ENCODE measurements at places on chromosomes 6 and 20.
A peak's percentile ranks its signal among the peaks of the same experiment; 100 is the strongest.

- DNase-seq, result no peak
Measured at GRCh38 chr6:2450546-2450945, 205.1 kb upstream of the GMDS start.

- no peak for DNase-seq
Measured at GRCh38 chr20:61127311-61128039, 124.6 kb upstream of the CDH4 start.

DNA sequence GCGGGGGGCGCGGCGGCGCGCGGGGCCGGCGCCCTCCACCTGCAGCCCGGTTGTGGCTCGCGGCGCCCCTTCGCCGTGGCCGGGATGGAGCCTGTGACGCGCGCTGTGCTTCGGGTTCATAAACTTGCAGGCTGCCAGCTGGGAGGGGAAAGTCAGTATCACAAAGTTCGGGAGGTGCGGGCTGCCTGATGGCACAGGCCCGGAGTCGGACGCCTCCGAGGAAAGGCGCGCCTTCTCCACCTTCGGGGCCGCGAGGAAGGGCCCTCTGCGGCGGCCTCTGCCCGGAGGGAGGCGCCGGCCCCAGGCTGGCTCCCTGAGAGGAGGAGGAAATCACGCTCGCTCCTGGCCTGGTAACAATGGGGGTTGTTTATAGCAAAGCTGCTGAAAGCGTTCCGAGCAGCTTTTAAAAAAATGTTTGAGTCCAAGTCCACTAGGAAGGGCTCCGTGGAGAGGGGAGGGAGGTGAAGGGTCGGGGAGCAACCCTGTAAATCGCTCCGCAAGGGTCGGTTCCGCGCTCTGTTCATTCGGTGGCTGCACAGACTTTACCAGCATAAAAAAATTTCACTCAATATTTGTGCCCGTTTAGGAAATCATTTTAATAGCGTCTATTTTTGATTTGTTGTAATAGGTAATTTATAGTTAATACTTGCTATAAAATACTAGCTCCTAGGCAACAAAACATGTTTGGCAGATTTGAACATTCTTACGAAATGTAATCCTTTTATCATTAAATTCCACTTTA is 1.0 kb downstream of the AFDN start:
- DNase-seq, result peak; percentile 43

DNA sequence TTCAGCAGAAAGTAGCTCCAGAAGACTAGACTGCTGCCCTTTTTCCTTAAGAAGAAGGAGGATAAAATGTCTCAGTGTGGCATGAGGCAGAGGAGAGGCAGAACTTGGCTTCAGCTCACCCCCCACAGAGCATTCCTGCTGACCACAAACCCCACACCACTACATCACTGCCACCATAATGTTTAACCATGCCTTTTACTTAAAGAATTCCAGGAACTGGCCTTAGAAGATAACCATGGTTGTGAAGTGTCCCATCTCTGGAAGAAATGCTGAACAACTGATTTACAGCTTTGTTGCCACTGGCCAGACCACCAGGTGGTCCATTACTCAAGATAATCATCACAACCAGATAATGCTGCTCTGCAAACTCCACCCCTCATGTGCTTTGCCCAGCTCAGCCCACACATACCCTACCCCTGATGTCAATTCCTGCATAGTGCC is 154.1 kb downstream of the CD24 start:
- DNase-seq, result no peak

GRCh38 chr6:108585359-108585758 is 24.6 kb downstream of the FOXO3 start:
- no peak for DNase-seq

DNA sequence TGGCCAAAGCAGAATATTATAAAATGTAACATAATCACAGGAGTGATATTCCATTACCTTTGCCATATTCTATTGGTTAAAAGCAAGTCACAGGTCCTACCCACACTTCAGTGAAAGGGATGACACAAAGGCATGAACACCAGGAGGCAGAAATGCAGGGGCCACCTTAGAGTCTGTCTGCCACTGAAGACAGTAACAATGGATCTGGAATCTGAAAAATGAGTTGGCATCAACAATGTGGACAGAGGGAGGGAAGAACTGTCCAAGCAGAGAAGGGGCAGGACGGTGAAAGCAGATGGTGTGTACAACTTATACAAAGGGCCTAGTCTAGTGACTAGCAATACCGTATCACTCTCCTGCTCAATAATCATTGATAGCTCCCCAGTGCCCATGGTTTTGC is 6.6 kb upstream of the LPIN3 start:
- no peak for DNase-seq

Data from CD4-positive, alpha-beta T cell treated with Interleukin-17A for 1 hour (primary cell).